ENCODE measurements at places on chromosomes 7 and 10.

- peak; percentile 27 for DNase-seq
Measured at GRCh38 chr10:106224676-106225075, 939.8 kb downstream of the SORCS1 start.

DNA sequence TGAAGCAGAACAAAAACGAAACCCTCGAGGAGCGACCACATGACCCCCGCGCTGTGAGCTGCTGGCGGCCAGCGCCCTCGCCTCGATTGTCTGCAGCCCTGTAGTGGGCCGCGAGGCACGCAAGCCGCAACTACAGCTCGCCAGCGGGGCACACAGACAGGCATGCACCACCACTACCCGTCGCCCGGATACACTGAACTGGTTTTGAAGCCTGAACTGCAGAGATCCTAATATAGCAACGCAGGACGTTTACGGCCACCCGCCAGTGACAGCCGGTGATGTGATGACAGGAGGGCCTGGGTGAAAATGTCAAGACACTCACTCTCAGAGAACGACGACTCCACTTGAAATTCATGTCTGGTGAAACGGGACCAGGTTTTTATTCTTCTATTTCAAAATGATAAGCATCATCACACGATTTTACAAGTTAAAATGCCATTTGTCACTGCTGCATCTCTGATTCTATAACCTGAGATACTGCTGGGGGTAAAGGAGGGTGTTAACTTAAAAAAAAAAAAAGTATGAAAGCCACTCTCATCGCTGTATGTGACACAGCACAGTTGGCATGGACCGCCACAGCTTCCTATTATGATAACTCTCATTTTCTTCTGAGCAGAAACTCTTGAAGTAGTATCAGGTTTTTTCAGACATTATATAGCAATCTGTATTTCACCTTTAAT, 120.3 kb upstream of the DIP2C start:
- DNase-seq = no peak

DNA sequence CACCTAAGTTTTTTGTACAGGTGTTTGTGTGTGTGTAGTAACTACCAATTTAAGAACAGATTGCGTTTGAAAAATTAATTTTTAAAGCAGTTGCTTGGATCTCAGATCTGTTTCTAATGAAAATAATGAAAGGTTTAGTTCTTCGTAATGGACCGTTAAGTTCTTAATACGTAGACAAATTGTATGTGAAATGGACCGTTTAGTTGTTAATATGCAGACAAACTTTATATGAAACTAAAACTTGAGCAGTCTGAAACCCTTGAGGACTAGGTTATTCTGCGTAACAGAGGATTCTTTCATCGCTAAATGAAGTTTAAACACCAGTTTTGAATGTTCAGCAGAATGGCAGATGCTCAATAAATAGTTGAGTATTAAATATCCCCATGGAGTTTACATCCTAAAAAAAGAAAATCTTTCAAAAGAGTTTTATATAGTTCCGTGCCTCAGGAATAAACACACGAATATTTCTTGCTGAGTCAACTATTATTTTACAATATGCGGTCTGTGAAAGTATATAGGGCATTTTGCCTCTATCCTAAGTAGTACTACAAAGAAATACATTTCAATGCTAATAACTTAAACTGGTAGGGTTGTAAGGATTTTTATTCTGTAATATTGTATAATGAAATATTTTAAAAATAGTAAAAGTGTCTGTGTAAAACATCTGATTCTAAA, 1.2 kb downstream of the DBF4 start:
- DNase-seq = no peak

- DNase-seq = peak; percentile 48
Measured at GRCh38 chr7:96303686-96304443, 18.0 kb downstream of the SLC25A13 start.

- DNase-seq = no peak
Measured at GRCh38 chr10:35916791-35917190, 274.7 kb upstream of the FZD8 start.

- DNase-seq = no peak
Measured at GRCh38 chr10:113960617-113961181, 83.0 kb upstream of the ADRB1 start.

DNA sequence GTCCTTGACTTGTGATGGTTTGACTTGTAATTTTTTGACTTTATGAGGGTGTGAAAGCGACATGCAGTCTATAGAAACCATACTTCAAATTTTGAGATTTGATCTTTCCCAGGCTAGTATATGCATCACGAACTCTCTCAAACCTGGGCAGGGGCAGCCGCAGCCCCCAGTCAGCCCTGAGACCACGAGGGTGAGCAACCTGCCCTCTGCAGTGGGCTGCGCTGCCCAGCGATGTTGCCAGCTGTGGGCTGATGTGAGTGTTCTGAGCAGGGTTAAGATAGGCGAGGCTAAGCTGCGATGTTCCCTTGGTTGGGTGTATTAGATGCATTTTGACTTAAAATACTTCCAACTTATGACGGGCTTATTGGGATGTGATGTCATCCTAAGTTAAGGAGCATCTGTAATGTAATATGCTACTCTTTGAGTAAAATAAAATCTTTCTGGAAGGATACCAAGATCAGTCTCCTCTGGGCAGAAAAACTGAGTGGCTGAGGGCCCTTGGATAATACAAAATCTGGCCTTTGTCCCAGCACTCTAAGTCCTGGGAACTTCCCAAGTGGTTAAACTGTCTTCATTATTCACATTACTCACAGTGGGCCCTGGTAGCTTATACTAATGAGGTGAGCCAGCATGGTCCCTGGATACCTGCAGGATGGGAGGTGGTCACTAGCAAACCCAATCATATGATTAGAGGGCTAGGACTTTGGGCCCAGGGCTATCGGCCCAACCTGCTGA, 28.4 kb upstream of the CNPY1 start:
- DNase-seq = no peak

DNA sequence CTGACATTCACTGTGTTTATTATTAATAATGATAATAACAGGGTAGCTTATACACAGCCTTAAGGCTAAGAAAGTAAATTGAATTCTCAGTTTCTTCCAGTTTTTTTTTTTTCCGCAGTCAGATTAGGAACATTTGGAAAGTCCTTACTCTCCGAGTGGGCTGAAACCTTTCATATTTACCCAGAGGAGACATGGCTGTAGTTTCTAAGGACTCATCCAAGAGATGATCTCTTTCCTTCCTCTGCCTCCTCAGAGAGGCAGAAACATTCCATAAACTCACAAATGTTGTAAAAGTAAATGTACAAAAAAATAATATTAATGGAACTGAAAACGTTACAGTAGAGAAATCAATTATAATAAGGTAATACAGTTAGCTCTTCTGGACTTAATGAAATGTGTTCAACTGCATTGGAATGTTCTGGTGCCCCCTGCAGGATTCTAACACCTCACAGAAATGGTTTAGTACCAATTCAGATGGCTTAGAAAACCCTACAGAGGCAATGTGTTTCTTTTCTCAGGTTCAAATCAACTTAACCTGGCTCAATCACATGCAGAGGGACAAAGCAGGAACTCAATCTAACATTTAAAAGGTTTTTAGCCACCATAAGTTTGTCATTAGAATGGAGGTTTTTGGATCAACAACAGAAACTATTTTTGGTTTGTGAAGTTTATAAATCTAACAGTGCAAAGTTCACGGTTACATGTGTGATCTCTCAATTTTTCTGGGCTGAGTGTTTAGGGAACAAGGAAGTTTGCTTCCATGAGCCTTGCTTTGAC, 71.7 kb downstream of the ICA1 start:
- peak; percentile 59 for DNase-seq
